Cardiac muscle cell (in vitro differentiated cells and primary cell): ENCODE measurements at places on chromosomes 11 and 22.

- DNase-seq: peak; percentile 33
- H3K4me1 ChIP-seq: peaks cover 14% of the 10 kb centered on the region
- H3K27ac ChIP-seq: peak overlapping the region; percentile 99
- no peaks in the 10 kb centered on the region for H3K27me3 ChIP-seq
- peak overlapping the region; percentile 44 for H3K4me3 ChIP-seq
Observed at GRCh38 chr11:118789501-118790356, 1.2 kb downstream of the DDX6 start.

DNA sequence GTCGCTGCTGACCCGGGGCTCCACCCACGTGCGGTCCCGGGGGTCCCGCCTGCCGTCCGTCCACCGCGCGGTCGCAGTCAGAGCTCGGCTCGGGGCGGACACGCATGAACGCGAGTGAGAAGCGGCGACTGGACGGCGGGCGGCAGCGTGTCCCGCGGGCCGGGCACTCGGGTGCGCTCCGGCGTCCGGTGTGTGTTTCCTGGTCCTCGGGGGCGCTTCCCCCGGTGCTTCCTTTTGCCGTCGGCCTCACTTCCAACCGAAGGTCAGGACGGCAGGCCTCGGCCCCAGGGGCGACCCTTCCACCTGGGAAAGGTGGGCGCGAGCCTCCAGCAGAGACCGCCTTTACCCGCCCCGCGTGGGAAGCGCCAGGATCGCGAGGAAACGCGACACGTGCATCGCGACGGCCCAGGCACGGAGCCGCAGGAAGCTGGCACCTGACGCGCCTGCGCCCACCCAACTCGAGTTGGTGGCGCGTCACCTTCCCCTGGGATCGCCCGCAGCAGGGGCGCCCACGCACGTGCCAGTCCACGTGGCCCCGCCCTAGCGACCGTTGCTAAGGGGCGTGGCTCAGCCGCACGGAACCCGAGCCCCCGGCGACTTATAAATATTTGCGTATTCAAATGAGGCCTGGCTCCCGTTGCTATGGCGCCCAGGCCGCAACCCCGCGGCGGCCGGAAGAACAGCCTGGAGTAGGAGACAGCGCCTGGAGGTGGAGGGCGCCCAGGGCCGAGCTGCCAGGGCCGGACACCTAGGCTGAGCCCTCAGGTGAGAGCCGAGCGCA, at the start of gene LRRC56:
TSS of gene LRRC56 (plus strand) at position 687 of the 781 bp plus-strand sequence. CDS start 3,158 bp downstream, outside the sequence.
- H3K36me3 ChIP-seq: peaks cover 6% of the 10 kb centered on the region
- H3K4me3 ChIP-seq: peak within 1 kb of the TSS; percentile 66
- DNase-seq: peak; percentile 87
- no peak within 1 kb of the TSS for H3K27ac ChIP-seq
- H3K27me3 ChIP-seq: no peaks in the 10 kb centered on the region

- H3K4me1 ChIP-seq: no peaks in the 10 kb centered on the region
- no peaks in the 10 kb centered on the region for H3K27me3 ChIP-seq
- H3K27ac ChIP-seq: no peak overlapping the region
- H3K4me3 ChIP-seq: no peak overlapping the region
- no peaks in the 10 kb centered on the region for H3K36me3 ChIP-seq
- DNase-seq: no peak
Observed at GRCh38 chr22:37082251-37082873, 27.2 kb downstream of the TMPRSS6 start.

DNA sequence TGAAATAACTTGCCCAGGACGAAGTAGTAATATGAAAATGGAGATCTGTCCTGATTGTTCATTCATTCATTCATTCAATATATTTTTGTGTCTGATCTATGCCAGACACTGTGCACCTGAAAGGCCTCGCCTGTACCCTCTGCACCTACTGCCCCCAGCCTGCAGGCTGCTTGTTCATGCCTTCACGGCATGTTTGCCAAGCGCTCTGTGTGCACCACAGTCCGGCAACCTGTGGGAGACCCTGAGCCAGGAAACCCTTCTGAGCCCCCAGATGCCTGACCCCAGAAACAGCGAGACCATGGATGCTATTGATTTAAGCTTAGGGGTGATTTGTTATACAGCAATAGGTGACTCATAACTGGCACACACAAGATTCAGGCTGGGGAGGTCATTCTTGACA, 47.0 kb downstream of the RTL6 start:
- H3K27ac ChIP-seq: no peak overlapping the region
- H3K4me3 ChIP-seq: no peak overlapping the region
- H3K27me3 ChIP-seq: no peaks in the 10 kb centered on the region
- DNase-seq: no peak
- H3K4me1 ChIP-seq: no peaks in the 10 kb centered on the region

- no peaks in the 10 kb centered on the region for H3K27me3 ChIP-seq
- no peaks in the 10 kb centered on the region for H3K36me3 ChIP-seq
- no peak overlapping the region for H3K27ac ChIP-seq
Observed at GRCh38 chr11:119743006-119743405, 14.0 kb upstream of the NECTIN1 start.

DNA sequence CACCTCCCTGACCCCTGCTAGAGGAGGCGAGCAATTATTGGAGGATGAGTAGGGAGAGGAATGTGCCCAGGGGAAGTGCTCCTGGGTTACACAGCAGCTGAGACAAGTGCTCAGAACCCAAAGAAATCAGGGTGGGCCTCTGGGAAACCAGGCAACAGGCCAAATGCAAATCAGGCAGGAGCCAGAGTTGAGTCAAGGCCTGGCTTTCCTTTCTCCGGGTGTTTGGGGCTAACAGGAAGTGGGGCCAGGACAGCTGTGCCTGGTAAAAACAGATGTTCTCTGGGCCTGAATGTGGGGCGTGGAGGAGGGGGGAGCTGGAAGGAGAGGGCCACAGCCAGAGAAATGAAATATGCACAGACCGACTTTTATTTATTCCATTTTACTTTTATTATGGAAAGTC, 22.0 kb downstream of the MFNG start:
- no peak overlapping the region for H3K27ac ChIP-seq
- H3K36me3 ChIP-seq: no peaks in the 10 kb centered on the region
- H3K27me3 ChIP-seq: peaks cover 10% of the 10 kb centered on the region
- H3K4me3 ChIP-seq: no peak overlapping the region
- DNase-seq: peak; percentile 40

- H3K27ac ChIP-seq: no peak overlapping the region
- no peaks in the 10 kb centered on the region for H3K27me3 ChIP-seq
Observed at GRCh38 chr11:111153194-111153593, 92.3 kb upstream of the POU2AF2 start.

DNA sequence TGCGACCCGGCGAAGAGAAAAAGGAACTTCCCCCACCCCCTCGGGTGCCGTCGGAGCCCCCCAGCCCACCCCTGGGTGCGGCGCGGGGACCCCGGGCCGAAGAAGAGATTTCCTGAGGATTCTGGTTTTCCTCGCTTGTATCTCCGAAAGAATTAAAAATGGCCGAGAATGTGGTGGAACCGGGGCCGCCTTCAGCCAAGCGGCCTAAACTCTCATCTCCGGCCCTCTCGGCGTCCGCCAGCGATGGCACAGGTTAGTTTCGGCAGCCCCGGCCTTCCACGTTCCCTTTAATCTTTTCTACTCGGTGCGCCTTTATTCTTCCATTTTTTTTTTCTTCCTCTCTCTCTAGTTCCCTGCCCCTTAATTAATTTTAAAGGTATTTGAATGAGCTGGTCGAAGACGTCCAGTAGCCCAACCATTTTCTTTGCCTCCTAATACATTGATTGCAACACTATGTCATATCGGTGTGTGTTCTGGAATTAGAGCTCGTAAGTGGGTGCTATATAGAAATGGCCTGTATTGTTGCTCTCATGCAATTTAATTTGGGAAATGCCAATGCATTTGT, 537 bp downstream of the EP300 start:
- no peaks in the 10 kb centered on the region for H3K27me3 ChIP-seq
- peak; percentile 43 for DNase-seq
- H3K36me3 ChIP-seq: peaks cover 4% of the 10 kb centered on the region

- no peaks in the 10 kb centered on the region for H3K4me1 ChIP-seq
- H3K36me3 ChIP-seq: peaks cover 60% of the 10 kb centered on the region
- no peak for DNase-seq
- H3K27ac ChIP-seq: peak overlapping the region; percentile 45
Observed at GRCh38 chr22:41524809-41525449, 19.3 kb downstream of the POLR3H start.

- no peak overlapping the region for H3K27ac ChIP-seq
- no peak overlapping the region for H3K4me3 ChIP-seq
- no peak for DNase-seq
- peaks cover 82% of the 10 kb centered on the region for H3K36me3 ChIP-seq
Observed at GRCh38 chr11:9143721-9144120, 52.3 kb upstream of the SCUBE2 start.

GRCh38 chr11:13208921-13209320, 68.7 kb upstream of the BMAL1 start:
- no peak overlapping the region for H3K4me3 ChIP-seq
- peaks cover 17% of the 10 kb centered on the region for H3K4me1 ChIP-seq
- no peaks in the 10 kb centered on the region for H3K27me3 ChIP-seq
- peak; percentile 66 for DNase-seq

DNA sequence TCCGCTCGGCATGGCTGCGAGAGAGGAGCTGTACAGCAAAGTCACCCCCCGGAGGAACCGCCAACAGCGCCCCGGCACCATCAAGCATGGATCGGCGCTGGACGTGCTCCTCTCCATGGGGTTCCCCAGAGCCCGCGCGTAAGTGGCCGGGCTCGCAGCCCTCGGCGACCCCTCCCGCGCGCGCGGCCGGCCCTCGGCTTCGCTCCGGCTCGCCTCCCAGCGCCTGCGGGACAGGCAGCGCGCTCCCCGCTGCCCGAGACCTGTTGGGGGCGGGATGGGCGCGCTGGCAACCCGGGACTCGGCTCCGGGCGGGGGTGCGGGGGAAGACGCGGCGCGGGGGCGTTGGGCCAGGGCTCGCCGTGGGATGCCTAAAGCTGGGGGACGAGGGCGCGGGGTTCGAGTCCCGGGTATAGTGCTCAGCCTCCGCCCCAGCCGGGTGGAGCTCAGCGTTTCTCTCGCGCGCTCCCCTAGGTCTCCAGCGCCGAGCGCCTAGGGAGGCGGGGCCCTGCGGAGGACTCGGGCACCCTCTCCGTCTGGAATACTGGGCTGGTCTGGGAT, 630 bp downstream of the UBASH3B start:
- peak overlapping the region; percentile 74 for H3K4me3 ChIP-seq

- no peak for DNase-seq
- no peak overlapping the region for H3K4me3 ChIP-seq
- no peaks in the 10 kb centered on the region for H3K36me3 ChIP-seq
- peaks cover 31% of the 10 kb centered on the region for H3K27me3 ChIP-seq
- H3K4me1 ChIP-seq: no peaks in the 10 kb centered on the region
Observed at GRCh38 chr11:45576461-45577215, 88.8 kb downstream of the CHST1 start.

DNA sequence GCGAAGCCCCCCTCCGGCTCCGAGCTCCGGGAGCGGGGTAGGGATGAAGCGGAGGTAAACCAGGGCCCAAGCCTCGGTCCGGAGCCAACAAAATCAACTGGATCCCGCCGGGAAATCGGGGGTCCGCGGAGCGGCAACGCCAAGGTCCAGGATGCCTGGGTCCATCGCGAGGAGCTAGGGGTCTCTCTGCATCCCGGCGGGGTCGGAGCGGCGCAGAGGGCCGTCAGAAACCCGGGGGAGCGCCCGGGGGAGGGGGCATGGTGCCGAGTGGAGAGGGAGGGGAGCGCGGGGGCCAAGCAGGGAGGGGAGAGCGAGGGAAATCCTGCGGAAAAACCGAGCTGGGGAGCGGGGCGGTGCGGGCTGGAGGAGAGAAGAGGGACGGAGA, 51.8 kb downstream of the SLC22A12 start:
- H3K27ac ChIP-seq: no peak overlapping the region
- peak overlapping the region; percentile 14 for H3K4me3 ChIP-seq
- peaks cover 4% of the 10 kb centered on the region for H3K4me1 ChIP-seq

GRCh38 chr22:27314276-27314807, 487.2 kb downstream of the MN1 start:
- H3K4me1 ChIP-seq: peaks cover 45% of the 10 kb centered on the region
- H3K27me3 ChIP-seq: no peaks in the 10 kb centered on the region
- no peak overlapping the region for H3K27ac ChIP-seq
- DNase-seq: no peak

GRCh38 chr11:14331476-14332136, 27.4 kb downstream of the RRAS2 start:
- no peak overlapping the region for H3K27ac ChIP-seq
- H3K4me1 ChIP-seq: peaks cover 10% of the 10 kb centered on the region
- no peak overlapping the region for H3K4me3 ChIP-seq
- H3K36me3 ChIP-seq: no peaks in the 10 kb centered on the region
- no peaks in the 10 kb centered on the region for H3K27me3 ChIP-seq
- no peak for DNase-seq

GRCh38 chr11:70265341-70265740, 5.1 kb upstream of the PPFIA1 start:
- no peak for DNase-seq
- H3K27ac ChIP-seq: no peak overlapping the region
- no peaks in the 10 kb centered on the region for H3K36me3 ChIP-seq
- peaks cover 7% of the 10 kb centered on the region for H3K27me3 ChIP-seq

DNA sequence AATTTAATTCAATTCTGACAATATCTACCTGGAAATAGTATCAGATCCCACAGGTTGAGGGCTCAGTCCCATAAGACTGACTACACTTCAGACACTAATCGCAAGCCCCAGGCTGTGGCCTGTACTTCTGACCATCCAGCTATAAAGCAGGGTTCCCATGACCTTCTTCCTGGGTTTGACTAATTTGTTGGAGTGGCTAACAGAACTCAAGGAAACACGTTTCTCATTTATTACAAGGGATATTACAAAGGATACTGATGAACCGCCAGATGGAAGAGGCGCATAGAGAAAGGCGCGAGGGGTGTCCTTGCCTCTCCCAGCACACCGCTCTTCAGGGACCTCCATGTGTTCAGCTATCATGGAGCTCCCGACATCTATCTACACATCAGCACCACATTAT, 13.7 kb downstream of the CLTCL1 start:
- no peak overlapping the region for H3K27ac ChIP-seq
- H3K4me1 ChIP-seq: peaks cover 11% of the 10 kb centered on the region
- no peak for DNase-seq
- no peak overlapping the region for H3K4me3 ChIP-seq
- H3K27me3 ChIP-seq: no peaks in the 10 kb centered on the region

- no peak for DNase-seq
- H3K4me3 ChIP-seq: no peak overlapping the region
- no peaks in the 10 kb centered on the region for H3K27me3 ChIP-seq
- H3K36me3 ChIP-seq: no peaks in the 10 kb centered on the region
Observed at GRCh38 chr22:22348127-22348814, 103.7 kb downstream of the VPREB1 start.

- H3K27me3 ChIP-seq: no peaks in the 10 kb centered on the region
- H3K27ac ChIP-seq: no peak overlapping the region
- H3K36me3 ChIP-seq: no peaks in the 10 kb centered on the region
- H3K4me1 ChIP-seq: no peaks in the 10 kb centered on the region
- H3K4me3 ChIP-seq: no peak overlapping the region
- no peak for DNase-seq
Observed at GRCh38 chr11:16577490-16577889, 161.0 kb upstream of the C11orf58 start.

GRCh38 chr11:12331239-12331874, 46.0 kb upstream of the PARVA start:
- no peaks in the 10 kb centered on the region for H3K36me3 ChIP-seq
- DNase-seq: peak; percentile 91
- H3K27ac ChIP-seq: no peak overlapping the region
- H3K4me3 ChIP-seq: no peak overlapping the region
- H3K27me3 ChIP-seq: no peaks in the 10 kb centered on the region

DNA sequence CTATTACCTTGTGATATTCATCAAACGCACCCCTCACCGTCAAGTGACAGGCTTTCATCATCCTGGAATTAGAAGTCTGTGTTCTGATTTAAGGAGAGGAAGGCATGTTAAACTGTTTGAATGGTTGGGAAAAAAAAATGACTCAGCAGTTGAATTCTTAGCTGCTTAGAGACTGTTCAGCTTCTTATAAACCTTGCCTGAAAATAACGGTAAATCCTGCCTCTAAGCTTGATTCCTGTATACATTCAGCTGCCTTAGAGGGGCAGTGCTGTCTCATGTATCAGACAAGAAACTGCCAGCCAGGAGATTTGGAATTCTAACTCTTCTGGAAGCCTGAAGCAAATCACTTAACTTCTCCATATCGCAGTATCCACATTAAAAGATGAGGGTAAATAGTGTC, 437.4 kb downstream of the JRKL start:
- H3K4me3 ChIP-seq: no peak overlapping the region
- H3K27ac ChIP-seq: peak overlapping the region; percentile 32
